ENCODE measurements at places on chromosomes 11 and 22.

GRCh38 chr11:6943131-6943530, 16.9 kb downstream of the ZNF215 start:
- DNase-seq = no peak

GRCh38 chr22:45964372-45964771, 12.6 kb downstream of the WNT7B start:
- no peak for DNase-seq

DNA sequence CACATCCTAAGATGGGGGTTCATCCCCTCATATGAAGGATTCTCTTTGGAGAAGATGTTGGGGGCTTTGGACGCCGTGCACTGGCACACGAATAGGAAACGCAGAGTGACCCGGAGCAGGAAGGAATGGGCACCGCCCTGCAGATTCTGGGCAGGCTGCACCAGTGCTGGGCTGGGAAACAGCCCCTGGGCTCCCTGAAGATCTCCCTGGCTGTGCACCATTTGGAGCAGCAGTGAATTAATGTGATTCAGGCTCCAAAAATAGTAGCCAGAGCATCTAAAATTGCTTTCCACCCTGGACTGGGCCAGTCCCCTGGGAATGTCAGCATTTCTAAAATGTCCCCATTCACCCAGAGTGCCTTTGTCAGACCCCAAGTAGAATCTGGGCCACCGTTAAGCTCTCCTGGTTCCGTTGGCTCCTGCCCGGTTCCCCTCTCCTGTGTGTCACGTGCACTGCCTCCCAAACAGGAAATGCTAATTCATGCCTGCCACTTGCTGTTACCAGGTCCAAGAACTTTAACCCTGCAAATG, 18.6 kb downstream of the IRAG1 start:
- DNase-seq = no peak

DNA sequence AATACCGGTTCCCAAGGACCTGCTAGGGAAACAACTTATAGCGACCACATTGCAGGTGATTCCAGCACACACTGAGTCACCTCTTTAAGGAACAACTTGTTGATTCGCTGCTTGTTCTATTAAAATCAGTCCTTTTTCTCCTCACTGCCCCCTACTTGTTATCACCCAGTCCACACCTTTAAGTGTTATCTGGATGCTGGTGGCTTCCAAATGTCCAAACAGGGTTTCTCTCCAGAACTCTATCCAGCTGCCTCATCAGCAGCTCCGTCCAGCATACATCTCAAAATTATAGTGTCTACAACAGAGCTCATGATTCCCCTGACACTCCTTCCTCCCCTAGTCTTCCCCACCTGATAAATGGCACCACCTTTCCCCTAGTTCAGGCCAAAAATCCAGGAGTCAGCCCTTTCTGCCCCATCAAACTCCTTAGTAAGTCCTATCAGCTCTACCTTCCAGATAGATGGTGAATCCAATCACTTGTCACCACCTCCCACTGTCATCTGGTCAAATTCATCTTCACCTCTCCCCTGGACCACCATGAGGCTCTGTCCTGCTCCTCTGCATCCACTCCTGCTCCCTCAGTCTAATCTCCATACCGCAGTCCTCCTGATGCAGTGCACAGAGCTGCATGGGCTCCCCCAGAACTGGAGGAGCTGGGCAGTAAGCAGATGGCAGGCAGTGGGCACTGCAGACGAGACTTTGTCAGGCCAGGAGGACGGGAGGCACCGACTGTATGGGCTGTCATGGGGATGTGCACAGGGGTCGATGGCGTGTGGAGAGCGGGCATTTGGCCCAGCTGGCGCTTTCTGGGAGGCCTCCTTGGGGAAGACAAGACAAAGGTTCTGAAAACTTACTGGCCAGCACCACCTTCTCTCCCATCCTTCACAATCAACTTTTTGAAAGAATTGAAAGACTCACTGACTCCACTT, 19.3 kb downstream of the IL10RA start:
- no peak for DNase-seq

GRCh38 chr11:75508051-75508561, 17.6 kb downstream of the GDPD5 start:
- peak; percentile 20 for DNase-seq
